ENCODE measurements at places on chromosomes 1 and 21.

- DNase-seq = no peak
Measured at GRCh38 chr1:230009611-230010313, 57.3 kb upstream of the GALNT2 start.

DNA sequence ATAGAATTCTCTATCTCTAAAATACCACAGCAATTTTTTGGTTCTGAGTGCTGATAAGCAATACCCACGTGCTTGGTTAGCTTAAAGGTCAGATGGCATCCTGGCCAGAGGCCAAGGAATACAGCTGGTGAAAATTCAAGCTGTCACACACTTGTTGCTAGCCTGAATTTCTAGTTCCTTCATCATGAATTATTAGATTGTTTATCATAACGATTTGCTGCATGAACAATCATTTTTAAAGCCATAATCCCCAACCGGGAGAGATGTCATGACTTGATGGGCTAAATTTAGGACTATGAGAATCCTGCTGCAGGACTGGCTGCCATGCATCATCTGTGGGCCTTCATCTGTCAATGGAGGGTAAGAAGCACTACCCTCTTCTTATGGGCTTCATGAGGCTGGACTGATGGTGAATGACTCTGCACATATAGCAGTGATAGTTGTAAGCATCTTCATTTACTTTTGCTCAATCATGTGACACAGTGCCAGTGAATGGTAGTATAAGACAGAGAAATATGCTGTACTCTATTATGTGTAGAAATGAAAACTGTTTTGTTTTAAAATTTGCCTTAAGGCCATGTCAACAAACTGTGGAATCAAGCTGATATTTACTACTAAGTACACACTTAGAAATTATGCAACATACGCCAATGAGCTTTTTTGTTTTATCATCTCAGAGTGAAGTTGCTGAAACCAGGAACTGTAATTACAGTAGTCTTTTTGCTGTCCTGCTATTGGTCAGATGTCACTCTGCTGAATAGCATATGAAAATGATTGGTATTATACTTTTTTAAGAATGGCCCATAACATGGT, 80.5 kb upstream of the RALGPS2 start:
- DNase-seq = no peak

GRCh38 chr1:77313491-77313890, 31.7 kb downstream of the AK5 start:
- DNase-seq = no peak

- no peak for DNase-seq
Measured at GRCh38 chr1:19759740-19760089, 40.0 kb downstream of the TMCO4 start.

DNA sequence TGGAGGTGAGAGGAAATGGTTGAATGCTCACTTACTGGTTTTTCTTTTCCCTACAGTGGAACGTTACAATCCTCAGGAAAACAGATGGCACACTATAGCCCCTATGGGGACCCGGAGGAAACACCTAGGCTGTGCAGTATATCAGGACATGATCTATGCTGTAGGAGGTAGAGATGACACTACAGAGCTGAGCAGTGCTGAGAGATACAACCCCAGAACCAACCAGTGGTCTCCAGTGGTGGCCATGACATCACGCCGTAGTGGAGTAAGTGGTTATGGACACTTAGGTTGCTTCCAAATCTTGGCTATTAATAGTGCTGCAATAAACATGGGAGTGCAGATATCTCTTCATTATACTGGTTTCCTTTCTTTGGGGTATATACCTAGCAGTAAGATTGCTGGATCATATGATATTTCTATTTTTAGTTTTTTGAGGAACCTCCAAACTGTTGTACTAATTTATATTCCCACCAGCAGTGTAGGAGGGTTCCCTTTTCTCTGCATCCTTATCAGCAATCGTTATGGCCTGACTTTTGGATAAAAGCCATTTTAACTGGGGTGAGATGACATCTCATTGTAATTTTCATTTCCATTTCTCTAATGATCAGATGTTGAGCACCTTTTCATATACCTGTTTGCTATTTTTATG, 48.8 kb upstream of the DARS2 start:
- no peak for DNase-seq

DNA sequence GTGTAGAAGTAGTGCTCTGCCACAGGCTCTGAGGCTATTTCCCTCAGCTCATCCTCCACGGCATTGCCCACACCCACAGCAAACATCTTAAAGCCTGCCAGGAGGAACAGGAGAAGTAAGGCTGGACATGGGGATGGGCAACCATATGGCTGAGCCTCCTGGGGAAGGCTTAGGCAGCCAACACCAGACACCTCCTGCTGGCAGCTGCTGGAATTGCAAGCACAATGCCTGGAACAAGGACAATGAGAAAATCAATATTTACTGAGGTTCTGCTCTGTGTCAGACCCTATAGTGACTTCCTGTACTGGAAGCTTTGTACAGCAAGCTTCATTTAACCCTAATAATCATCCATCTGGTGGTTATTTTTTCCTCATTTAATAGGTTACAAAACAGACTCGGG, 8.2 kb downstream of the MATN1 start:
- DNase-seq = no peak

- no peak for DNase-seq
Measured at GRCh38 chr1:62384276-62385005, 52.4 kb upstream of the USP1 start.

- DNase-seq = no peak
Measured at GRCh38 chr1:218507355-218508002, 162.3 kb downstream of the TGFB2 start.

All from posterior cingulate gyrus (tissue), 11 donors.